Stomach (tissue), 19 donors: ENCODE measurements at places on chromosomes 5 and 9. TPM values are rescaled to one million over a fixed set of nuclear protein-coding genes. Genes with fewer than 3 reads are reported as not detected.

CER1 gene
- not detected for total RNA-seq

NLN gene
- total RNA-seq = 13.2 TPM

SDHA gene
- 509 TPM for total RNA-seq

RASGEF1C gene
- not detected for total RNA-seq

RGS3 gene
- 49.2 TPM for total RNA-seq

C9orf153 gene
- total RNA-seq = not detected

PCA3 gene
- total RNA-seq = 0.45 TPM

GRCh38 chr9:127035423-127035822, 87.0 kb downstream of the ANGPTL2 start:
- no peak for DNase-seq

DNA sequence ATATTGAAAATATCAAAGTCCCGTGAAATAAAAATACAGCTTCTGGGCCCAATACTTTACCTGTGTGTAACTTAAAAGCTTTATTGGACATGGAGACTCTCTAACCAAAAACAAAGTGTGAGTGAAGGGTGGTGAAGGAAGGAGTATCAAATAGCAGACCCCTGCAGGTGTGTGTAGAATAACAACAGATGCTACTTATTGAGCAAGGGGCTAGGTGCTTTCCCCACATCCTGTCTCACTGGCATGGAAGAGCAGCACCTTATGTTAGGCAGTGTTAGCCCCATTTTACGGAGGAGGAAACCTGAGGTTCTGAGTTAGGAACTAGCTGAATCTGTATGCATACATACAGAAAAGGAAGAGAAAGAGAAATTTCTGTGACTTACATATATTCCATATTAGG, 21.8 kb downstream of the SLIT3 start:
- DNase-seq = no peak

DNA sequence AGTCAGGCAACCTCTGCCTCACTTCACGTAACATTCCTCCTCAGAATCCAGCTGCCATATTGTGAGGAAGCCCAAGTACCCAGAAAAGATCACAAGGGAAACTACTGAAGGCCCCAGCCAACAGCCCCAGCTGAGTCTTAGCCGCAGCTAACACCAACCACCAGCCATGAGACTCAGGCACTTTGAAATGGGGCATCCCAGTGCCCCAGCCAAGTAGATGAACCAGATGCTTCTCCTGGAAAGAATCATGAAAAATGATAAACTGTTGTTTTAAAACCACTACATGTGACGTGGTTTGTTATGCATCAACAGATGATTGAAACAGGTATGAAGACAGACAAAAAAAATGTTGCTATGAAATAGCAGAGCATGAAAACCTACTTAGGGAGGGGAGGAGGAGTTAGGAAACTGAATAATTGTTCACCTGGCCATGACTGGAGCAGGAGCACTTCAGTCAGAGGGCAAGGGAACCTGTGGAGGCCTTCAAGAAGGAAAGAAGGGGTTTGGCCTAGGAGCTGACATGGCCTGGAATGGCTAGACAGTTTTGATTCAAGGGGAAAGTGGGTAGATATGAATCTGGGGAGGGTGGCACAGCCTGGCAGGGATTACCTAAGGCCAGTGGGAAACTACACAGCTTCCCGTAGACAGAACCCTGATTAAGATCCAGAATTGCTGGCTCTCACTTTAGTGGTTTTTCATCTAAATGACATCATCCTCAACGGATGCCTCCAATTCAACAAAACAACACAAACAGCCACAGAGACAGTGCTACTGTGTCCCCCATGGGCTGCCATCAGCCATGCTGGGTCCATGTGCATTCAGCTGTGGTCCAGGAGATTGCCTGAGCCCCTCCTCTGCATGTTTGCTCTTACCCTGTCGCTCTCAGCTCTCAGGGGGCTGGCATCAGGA, 211.6 kb downstream of the SYK start:
- DNase-seq = no peak

DNA sequence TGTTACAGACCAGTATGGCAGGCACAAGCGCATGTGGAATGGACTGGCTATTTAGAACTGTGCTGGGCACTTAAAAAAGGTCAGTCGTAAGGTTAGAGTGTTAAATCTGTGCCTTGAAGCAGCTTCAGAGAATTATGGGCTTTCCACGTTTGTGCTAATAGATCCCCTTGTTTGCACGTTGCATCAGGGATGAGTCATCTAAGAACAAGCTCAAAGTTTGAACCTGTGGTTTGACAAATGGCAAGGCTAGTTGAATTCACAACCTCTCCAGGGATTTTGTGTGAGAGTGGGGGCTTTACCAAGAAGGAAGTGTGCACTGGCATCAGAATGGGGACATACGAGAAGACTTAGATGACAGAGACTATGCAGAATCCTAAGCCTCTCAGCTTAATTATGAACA, 249.6 kb downstream of the IRX1 start:
- DNase-seq = no peak

DNA sequence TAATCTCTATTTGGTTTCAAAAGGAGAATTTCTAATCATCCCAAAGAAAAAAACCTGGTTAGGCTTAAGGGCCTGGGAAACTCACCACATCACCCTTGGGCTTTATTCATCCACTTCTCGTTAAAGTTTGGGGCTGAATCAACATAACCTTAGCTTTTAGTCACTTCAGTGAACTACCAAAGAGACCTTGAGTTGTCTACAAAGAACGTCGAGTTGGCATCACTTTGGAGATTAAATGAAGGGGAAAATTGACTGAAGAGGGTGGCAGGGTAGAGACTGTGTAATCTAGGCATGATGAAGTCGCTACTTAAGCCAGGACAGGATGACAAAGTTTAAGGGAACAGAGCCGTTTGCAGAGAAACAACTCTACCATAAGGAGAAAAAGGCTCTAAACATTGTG, 341.4 kb downstream of the RAB3C start:
- no peak for DNase-seq

GRCh38 chr9:69250681-69251080, 74.3 kb upstream of the ENTREP1 start:
- no peak for DNase-seq

DNA sequence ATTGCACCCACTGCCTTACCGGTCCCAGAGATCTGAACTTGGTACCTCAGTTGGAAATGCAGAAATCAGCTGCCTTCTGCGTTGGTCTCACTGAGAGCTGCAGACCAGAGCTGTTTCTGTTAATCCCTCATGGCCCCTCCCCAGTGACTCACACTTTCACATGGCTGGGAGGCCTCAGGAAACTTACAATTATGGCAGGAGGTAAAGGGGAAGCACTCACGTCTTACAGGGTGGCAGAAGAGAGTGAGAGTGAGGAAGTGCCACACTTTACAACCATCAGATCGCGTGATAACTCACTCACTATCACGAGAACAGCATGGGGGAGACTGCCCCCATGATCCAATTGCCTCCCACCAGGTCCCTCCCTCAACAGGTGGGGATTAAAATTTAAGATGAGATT, 648.5 kb downstream of the MTRR start:
- DNase-seq = no peak

GRCh38 chr9:33127881-33128280, 39.3 kb downstream of the B4GALT1 start:
- no peak for DNase-seq

DNA sequence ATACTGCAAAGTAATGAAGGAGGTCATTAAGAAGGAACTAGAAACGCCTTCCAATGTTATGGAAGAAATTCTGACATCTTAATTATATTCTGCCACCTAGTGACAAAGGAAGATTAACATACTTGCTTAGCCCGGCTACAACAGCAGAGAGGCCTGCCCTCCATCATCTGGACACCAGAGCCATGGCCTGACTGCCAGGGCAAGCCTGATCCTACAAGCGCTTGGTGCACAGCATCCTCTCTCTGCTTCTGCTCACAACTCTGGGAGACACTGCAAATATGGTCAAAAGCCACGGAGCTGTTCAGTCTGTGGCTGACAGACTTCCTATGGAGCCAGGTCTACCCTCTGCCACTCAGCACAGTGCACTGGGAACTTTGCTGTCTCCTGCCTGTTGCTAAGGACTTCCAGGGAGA, 87.3 kb upstream of the SLC44A1 start:
- peak; percentile 86 for DNase-seq

DNA sequence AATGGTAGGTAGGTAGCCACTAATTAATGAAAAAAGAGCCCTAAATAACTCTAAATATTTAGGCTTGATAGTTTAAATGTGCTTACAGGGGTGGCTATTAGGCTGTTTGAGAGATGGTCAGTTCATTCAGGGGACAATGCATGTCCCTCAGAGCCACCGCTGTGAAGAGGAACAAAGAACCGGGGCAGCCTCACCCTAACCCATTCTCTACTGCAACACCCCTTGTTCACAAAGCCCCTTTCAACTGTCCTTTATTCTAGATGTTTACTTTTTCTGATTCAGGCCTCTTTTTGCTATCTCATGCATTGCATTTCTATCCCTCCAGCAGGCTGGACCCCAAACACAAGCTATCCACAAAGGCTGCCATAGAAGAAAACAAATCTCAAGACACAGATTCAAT, 906.7 kb downstream of the NR2F1-AS1 start:
- no peak for DNase-seq

- no peak for DNase-seq
These were observed 136.2 kb downstream of the TARS1 start for GRCh38 chr5:33576726-33577590.

- DNase-seq = no peak
These were observed 1672.9 kb upstream of the ACO1 start for GRCh38 chr9:30711591-30711990.

DNA sequence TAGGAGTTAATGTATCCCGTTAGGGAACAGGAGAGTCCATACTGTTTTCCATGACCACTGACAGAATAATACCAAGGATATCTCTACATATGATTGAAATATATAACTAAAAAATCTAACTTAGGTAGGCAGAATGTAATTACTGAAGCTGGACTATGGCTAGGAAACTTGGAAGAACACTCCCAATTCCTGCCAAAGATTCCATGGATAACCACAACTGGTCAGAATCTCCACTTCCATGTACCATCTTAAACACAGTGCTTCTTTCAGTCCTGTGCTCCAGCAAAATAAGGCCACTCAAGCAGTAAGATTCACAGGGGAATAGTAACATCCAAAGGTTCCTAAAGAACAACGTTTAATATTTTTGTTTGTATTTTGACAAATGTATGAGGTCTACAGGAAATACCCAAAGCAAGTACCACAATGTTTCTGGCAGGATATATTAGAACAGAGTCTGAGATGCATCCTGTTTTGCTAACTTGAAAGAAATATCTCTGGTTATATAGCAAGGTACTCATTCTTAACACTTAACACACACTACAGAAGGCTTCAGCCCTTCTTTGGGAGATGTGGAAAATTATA, 295.0 kb downstream of the ADAMTS6 start:
- DNase-seq = no peak

DNA sequence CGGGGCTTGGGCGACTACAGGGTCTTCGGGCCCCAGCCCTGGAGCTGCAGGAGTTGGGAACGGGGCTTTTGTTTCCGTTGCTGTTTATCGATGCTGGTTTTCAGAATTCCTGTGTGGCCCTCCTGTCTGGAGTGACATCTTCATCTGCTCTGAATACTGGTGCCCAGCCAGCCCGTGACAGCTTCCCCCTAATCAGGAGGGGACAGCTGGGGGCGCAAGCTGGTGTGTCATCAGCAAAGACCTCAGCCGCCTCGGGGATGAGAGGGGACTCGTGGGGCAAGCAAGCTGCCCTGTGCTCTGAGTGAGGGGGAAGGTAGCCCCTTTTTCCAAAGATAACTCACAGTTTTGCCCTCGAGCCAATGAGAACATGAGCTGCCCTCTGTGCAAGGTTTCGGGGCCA, 110.7 kb downstream of the RXRA start:
- DNase-seq = no peak
